A673 (cell line): ENCODE measurements at places on chromosomes 6 and 20. TPM values are rescaled to one million over a fixed set of nuclear protein-coding genes. Genes with fewer than 3 reads are reported as not detected.

GRCh38 chr6:22476811-22477390 lies 92.5 kb upstream of the HDGFL1 start:
- no peak overlapping the region for H3K4me3 ChIP-seq
- no peak overlapping the region for H3K27ac ChIP-seq
- no peaks in the 10 kb centered on the region for H3K36me3 ChIP-seq
- no peaks in the 10 kb centered on the region for H3K4me1 ChIP-seq
- no peaks in the 10 kb centered on the region for H3K27me3 ChIP-seq

- no peak for DNase-seq
- H3K27me3 ChIP-seq, result no peaks in the 10 kb centered on the region
- no peak overlapping the region for H3K27ac ChIP-seq
- H3K36me3 ChIP-seq, result no peaks in the 10 kb centered on the region
- no peaks in the 10 kb centered on the region for H3K4me1 ChIP-seq
Observed at GRCh38 chr6:138349891-138350290, 27.8 kb upstream of the SMIM28 start.

Gene HLA-DMB
- 0.34 and 0.46 TPM in 2 replicates for total RNA-seq

- no peak overlapping the region for H3K27ac ChIP-seq
- no peak for DNase-seq
- no peaks in the 10 kb centered on the region for H3K36me3 ChIP-seq
- no peak overlapping the region for H3K4me3 ChIP-seq
Observed at GRCh38 chr6:7866526-7866925, 44.1 kb downstream of the TXNDC5 start.

Gene MMUT
- total RNA-seq, result 20.5 and 22.7 TPM in 2 replicates

Gene ACTL10
- 0.39 and 0.47 TPM in 2 replicates for total RNA-seq

Gene PPIL4
- total RNA-seq, result 40.3 and 43.0 TPM in 2 replicates

DNA sequence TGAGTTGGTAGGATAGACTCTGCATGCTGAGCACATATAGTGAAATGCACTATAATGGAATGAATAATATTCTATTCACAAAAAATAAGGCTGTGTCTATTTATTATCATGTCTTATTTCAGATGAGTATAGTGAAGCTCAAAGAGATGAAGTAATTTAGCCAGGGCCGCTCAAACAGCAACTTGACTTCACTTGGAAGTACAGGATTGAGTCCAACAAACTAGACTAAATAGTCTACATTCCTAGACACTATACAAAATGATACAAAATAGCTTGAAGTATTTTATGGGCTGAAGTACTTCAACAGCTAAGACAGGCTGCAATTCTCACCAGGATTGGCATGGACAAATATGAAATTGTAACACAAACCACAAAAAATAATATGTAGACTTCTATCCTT lies 144.5 kb upstream of the DST start:
- DNase-seq, result no peak
- no peak overlapping the region for H3K27ac ChIP-seq
- H3K4me3 ChIP-seq, result no peak overlapping the region
- no peaks in the 10 kb centered on the region for H3K27me3 ChIP-seq
- H3K36me3 ChIP-seq, result no peaks in the 10 kb centered on the region

DNA sequence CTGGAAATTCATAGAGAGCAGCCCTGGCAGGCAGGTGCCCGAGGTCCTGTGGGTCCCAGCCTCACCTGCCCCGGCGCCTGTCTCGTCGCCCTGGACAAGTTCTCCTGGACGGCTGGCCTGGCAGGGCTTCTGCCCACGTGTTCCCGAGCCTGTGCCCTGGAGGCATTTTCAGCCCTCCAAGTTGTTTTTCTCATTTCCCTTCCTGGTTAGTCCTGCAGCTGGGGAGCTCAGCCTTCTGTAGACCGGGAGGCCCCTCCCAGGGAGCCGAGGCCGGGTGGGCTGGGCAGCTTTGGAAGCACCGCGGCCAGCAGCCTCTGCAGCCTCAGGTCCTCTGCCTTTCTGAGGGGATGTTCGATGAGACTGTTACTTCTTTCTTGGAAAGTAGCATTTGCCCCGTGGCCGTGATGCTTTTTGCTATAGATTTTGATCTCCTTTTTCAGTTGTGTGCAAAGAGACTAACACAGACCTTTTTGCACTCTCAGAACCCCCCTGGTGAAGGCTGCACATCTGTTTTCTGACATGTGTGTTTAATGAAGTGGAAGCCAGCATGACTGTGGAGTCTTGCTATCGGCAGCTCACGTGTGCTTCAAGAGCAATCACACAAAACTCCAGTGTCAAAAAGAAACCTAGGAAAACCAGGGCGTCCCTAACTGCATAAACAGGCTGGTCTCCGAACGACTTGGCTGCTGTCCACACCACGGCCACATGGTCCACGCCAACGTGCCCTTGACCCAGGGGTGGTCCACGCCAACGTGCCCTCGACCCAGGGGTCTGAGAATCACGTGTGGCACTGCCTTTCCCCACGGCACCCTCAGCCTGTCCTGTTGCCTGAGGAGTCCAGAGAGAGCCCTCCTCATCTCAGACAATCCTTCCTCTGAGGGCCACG lies 207.5 kb downstream of the SMOC2 start:
- peak; percentile 35 for DNase-seq
- H3K27ac ChIP-seq, result no peak overlapping the region
- H3K27me3 ChIP-seq, result no peaks in the 10 kb centered on the region
- no peaks in the 10 kb centered on the region for H3K36me3 ChIP-seq
- H3K4me3 ChIP-seq, result peak overlapping the region; percentile 7
- H3K4me1 ChIP-seq, result peaks cover 7% of the 10 kb centered on the region

DNA sequence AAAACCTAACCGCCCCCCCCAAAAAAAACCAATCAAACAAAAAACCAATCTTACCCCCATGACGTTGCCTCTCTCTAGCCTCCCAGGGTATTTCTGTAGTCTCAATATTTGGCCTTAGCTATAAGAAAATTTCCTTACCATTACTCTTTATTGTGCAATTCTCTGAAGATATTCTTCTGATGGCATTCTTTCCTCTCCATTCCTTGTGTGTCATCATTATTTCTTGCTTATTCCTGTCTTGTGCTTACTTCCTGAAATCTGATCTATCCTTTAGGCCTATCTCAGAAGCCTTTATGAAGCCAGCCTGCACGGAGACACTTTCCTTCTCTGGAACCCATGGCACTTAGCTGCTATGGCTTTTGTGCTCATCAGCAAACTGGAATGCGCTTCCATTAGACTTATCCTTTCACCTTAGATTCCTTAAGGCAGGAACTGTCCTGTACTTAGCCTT lies 65.9 kb upstream of the DDR1 start:
- no peak overlapping the region for H3K4me3 ChIP-seq
- no peaks in the 10 kb centered on the region for H3K36me3 ChIP-seq

Gene ULBP1
- total RNA-seq, result 5.2 and 7.0 TPM in 2 replicates

Gene ZC3H12D
- 0.30 and 0.33 TPM in 2 replicates for total RNA-seq

DNA sequence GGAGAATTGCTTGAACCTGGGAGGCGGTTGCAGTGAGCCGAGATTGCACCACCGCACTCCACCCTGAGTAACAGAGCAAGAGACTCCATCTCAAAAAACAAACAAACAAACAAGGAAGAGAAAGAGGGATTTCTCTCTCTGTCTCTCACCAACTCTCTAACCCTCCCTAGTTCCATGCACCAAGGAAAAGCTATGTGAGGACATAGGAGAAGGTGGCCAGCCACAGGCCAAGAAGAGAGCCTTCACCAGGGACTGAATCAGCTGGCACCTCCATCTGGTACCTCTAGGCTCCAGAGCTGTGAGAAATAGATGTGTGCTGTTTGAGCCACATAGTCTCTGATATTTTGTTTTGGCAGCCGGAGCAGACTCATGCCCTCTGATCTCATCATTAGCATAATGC lies 9.0 kb upstream of the FAM110A start:
- no peak overlapping the region for H3K4me3 ChIP-seq
- no peaks in the 10 kb centered on the region for H3K4me1 ChIP-seq
- H3K27ac ChIP-seq, result no peak overlapping the region
- H3K27me3 ChIP-seq, result no peaks in the 10 kb centered on the region
- no peak for DNase-seq

- H3K27me3 ChIP-seq, result peaks cover 60% of the 10 kb centered on the region
- no peak for DNase-seq
- H3K36me3 ChIP-seq, result no peaks in the 10 kb centered on the region
- H3K4me1 ChIP-seq, result peaks cover 7% of the 10 kb centered on the region
Observed at GRCh38 chr6:168441434-168442391, 729 bp downstream of the SMOC2 start.

DNA sequence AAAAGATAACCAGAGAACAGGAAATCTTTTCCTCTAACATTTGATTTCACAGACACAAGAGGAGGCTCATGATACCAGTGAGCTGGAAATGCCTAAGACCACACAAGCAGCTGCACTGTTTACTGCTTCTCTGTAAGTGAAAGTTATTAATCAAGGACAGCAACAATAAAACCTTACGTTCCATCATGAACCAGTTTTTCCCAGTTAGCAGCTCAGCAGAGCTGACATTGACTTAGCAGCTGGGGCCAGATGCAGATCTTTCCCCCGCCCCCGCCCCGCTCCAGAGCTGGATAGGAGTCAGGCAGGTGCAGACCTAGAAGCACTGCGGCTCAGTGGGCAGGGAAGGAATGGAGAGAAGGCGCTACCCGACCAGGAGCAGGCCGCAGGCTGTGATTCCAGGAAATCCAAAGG lies 275.2 kb downstream of the GMDS start:
- DNase-seq, result no peak
- H3K36me3 ChIP-seq, result no peaks in the 10 kb centered on the region
- no peaks in the 10 kb centered on the region for H3K4me1 ChIP-seq

Gene DSN1
- total RNA-seq, result 40.8 and 42.4 TPM in 2 replicates

DNA sequence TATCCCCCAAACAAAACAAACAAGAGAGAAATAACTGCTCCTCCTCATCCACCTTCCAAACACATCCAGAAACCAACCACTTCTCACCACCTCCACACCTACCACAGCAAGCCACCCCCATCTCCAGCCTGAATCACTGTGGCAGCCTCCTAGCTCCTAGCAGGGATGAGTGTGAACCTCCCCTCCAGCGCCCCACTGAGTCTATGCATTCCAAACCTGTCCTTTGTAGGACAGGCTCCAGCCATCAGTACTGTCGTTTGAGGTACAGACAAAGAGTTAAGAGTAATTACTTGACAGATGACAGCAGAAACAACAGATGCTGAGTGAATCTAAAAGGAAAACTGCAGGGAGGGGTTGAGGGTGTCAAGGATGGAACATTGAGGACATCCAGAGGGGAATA lies 2.4 kb downstream of the METTL24 start:
- H3K36me3 ChIP-seq, result no peaks in the 10 kb centered on the region
- H3K27me3 ChIP-seq, result no peaks in the 10 kb centered on the region
- H3K4me1 ChIP-seq, result peaks cover 66% of the 10 kb centered on the region
- H3K4me3 ChIP-seq, result no peak overlapping the region
- peak; percentile 51 for DNase-seq

Gene CAGE1
- total RNA-seq, result 0.19 and 0.31 TPM in 2 replicates

DNA sequence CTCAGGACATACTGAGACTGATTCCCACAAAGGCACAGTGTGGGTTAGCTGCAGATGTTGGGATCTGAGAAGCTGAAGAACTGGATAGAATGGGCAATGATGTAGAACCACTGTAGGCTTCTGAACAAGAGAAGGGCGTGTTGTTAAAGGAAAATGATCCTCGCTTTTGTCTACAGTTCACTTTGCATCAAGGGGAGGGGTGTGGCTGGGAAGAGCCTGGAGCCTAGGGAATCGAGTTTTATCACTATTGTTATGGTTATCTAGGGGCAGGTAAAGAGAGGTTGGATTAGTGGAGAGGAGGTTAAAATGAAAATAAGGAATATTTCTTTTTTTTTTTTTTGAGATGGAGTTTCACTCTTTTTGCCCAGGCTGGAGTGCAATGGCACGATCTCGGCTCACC lies 768.1 kb downstream of the KIF16B start:
- DNase-seq, result no peak
- no peaks in the 10 kb centered on the region for H3K4me1 ChIP-seq
- H3K36me3 ChIP-seq, result no peaks in the 10 kb centered on the region
- no peak overlapping the region for H3K4me3 ChIP-seq

DNA sequence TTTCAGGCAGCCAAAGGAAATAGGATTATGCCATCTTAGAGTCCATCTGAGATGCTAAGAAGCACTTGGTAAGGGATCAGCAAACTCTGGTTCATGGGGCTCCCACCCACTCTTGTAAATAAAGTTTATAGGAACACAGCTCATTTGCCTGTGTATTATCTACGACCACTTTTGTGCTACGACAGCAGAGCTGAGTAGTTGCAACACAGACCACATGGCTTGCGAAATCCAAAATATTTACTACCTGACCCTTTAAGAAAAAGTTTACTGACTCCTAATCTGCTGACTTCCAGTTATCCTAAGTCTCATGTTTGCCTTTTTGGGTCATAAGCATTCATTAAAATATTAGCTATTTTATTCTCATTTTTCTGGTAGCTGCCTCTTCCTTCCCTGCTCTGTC lies 859.0 kb downstream of the QKI start:
- H3K4me3 ChIP-seq, result no peak overlapping the region
- no peak for DNase-seq
- no peaks in the 10 kb centered on the region for H3K36me3 ChIP-seq
- H3K27ac ChIP-seq, result no peak overlapping the region

DNA sequence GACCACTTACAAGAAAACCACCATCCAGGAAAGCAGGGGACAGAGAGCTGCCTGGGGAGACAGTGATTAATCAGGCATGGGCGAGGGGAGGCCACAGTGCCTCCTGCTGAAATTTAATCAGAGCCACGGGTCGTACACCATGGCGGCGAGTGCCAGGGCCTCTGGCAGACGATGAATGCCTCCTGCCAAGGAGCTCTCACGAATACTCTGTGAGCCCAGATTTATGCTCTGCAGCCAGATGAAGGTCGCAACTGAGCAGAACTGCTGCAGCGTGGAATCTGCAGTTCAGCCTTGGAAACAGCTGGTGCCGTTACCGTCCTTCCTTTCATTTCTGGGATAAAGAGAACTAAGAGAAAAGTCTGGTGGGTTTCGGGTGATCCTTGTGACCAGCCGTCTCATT lies 85.6 kb downstream of the BFSP1 start:
- H3K4me1 ChIP-seq, result no peaks in the 10 kb centered on the region
- H3K36me3 ChIP-seq, result peaks cover 8% of the 10 kb centered on the region

- no peaks in the 10 kb centered on the region for H3K27me3 ChIP-seq
- H3K4me1 ChIP-seq, result no peaks in the 10 kb centered on the region
- H3K4me3 ChIP-seq, result no peak overlapping the region
- no peak for DNase-seq
- no peak overlapping the region for H3K27ac ChIP-seq
Observed at GRCh38 chr6:122014961-122015360, 384.5 kb upstream of the HSF2 start.

DNA sequence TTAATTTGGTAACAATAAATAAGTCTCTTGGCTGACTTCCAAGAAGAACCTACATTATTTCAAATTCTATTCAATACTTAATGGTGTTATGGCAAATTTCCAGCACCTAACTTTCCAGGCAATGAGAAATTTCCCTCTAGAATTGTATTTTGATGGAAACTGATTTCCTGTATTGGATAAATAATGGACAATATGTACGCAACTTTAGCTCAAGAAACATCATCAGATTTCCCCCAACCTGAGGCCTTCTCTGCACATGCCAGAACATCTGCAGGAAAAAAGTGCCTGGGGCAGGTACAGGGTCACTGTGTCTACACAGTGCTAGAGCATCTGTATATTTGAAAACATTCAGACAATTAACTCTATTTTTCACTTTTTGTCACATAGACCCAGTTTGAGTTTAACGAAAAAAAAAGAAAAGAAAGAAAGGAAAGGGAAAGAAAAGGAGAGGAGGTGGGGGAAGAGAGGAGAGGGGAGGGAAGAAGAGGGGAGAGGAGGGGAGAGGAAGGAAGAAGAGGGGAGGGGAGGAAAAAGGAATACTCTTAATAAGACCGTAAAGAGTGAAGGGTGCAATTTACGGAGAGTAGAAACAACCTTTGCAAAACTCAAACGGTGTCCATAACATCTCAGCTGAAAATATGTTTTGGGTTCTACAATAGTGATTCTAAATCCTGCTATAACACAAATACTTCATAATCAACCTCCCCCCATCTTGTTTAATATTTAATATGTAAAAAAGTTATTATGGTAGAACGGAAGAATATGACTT lies 130.0 kb downstream of the TSHZ2 start:
- H3K27ac ChIP-seq, result no peak overlapping the region
- no peaks in the 10 kb centered on the region for H3K27me3 ChIP-seq
- DNase-seq, result no peak
- no peaks in the 10 kb centered on the region for H3K36me3 ChIP-seq
